Fibroblast of the aortic adventitia (primary cell): ENCODE measurements at places on chromosomes 1 and 21.

- no peak for DNase-seq
These were observed 71.5 kb upstream of the RGS2 start for GRCh38 chr1:192737306-192737705.

- DNase-seq: peak; percentile 23
These were observed 11.6 kb downstream of the CAMK2N1 start for GRCh38 chr1:20474333-20474975.

DNA sequence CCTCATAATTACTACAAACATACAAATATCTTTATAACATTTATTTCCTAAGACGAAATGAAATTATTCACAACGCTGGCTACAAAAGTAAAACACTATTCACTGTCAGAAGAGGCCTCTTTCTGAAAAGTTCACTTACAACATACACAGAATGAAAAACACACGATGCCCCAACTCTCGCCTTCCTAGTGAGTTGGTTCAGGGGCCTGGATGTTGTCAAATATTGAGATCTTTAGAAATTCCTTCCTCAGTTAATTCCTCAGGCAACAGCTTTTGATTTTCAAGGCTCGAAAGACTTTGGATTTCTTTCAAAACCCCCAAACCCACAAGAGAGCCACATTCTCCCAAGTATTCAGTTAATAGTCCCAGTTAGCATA is 14.2 kb upstream of the KCNE1 start:
- no peak for DNase-seq

DNA sequence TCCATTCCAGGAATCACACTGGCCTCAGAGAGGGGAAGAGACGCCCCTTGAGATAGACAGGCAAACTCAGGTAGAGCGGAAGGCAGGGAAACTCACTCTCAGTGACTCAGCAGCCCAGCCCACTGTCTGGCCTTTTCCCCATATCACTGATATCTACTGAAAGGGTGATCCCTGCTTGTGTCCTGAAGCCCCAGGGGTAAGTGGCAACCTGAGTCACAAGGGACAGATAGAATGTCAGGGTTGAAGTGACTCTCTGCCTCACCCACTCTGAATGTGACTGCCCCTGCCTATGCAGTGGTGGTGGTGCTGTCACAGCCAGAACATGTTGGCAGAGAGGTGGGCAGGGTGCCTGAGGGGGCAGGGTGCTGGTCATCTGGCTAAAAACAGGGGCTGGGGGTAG is 157.5 kb upstream of the FGGY start:
- DNase-seq: no peak

- no peak for DNase-seq
These were observed 55.9 kb downstream of the DISP3 start for GRCh38 chr1:11534846-11535245.
